Posterior vena cava (tissue), 2 donors: ENCODE measurements at places on chromosomes 12 and 14.

DNA sequence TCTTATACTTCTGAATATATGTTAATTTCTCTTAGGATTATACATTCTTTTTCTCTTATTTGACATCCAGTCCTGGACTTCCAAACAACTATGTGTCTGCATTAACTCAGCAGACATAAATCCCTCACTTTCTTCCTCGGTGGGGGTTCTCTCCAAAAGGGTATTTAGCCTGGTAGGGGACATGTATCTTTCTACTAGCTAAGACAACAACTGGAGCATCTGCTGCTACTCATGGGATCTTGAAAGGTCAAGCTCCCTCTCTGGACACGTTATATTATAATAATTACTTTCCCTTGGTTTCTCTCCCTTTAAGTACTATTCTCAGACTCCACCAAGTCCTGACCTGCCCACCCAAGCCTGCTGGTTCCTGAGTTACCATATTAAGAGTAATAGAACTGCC lies 983.7 kb upstream of the FLRT2 start:
- DNase-seq, result no peak

GRCh38 chr12:9391815-9392214 lies 183.6 kb upstream of the PZP start:
- DNase-seq, result no peak

DNA sequence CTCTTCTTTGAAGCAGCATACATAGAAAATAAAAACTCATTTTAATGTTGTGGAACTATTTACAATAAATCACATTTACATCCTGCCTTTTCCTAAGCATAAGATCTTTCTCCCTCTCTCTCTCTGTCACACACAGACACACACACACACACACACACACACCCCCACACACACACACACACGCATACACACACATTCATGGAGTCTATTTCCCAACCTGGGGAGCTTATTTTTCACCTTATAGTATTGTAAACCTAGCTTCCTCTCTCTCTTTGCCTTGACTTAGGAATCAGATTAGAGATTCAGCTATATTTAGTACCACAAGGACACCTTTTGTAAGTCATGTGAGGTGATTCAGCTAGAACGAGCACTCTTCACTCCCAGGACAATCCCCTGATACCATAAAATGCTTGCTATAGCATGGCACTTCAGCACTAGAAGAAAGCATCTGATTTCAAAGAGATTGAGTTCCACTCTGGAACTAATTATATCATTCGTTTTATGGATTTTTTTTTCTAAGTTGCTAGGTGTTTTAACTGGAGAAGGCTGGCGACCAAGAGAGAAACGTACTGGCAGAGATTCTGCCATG lies 23.6 kb downstream of the TMEM30B start:
- no peak for DNase-seq

DNA sequence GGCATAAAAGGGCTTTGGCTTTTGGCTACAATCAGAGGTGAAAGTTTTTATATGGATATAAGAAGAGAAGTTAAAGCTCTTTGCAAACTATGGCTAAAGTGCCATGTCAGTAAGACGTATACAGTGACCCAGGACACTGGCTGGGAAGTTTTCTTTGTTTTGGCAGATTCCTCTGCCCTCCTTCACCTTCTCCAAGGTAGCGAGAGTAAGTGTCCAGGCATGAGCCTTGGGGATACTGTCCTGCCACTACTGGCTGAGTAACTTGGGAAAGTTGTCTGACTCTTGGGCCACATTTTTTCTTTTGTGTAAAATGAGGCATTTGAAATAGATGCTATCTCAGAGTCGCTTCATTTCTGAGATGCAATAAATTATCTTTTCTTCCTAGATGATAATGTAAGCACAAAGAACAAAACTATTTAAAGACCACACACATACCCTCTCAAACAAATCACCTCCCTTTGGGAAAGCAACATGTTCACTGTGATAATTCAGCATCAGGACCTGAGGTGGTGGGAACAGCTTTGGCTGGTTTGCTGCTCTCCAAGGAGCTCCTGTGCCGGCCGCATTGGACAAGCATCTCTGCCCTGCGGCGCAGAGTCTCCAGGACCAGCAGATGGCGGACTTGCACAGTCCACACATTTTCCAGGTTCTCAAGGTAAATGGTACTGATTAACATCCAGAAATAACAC lies 106.3 kb downstream of the PTCSC3 start:
- DNase-seq, result no peak

GRCh38 chr14:69611172-69612013 lies at the start of gene SUSD6:
Gene SUSD6 (plus strand): TSS chr14:69611596. CDS start chr14:69658593, 46,997 bp downstream.
- peak; percentile 98 for DNase-seq

DNA sequence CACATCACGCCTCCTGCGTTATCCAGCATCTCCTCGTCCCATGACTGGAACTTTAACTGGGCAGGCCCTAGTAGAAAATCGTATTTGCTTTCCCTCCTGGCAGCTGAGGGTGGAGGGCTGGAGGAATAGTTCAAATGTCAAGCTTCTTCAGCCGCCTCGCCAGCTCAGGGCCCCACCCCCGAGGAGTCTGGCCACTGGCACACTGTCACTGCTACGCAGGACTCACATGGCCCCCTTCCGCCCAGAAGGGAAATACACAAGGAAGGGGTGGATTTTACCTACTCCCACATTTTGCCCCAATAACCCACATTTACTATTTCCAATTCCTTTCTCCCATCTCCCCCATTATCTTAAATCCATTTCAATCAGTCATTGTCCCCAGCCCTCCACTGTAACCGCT lies 8.6 kb downstream of the SLC6A13 start:
- DNase-seq, result no peak

- peak; percentile 89 for DNase-seq
Observed at GRCh38 chr12:104177663-104178501, 37.7 kb upstream of the TXNRD1 start.

- no peak for DNase-seq
Observed at GRCh38 chr14:100944052-100944451, 40.5 kb upstream of the RTL1 start.

- peak; percentile 97 for DNase-seq
Observed at GRCh38 chr14:99755629-99756603, 37.3 kb upstream of the EML1 start.

GRCh38 chr12:45166056-45166455 lies 49.8 kb upstream of the ANO6 start:
- no peak for DNase-seq
